ENCODE measurements at places on chromosomes 1 and 21.

GRCh38 chr21:35338881-35339632 is 290.0 kb upstream of the RUNX1 start:
- no peak for DNase-seq

DNA sequence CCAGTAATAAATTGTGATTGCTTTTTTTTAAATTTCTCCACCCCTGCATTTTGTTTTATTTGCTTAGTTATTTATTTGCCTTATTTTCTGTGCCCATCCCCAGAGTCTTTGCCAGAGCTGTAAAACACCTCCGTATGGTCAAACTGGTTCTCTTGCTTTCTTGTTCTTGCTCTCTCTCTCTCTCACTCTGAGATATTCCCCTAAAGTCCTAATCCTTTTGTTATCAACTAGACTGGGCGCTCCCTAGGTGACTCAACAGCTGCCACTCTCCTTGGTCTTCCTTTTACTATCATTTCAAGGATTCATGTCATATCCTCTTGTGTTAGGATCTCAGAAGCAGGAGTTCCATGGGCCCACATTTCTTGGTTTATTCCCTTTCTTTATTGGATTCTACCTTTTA is 160.0 kb downstream of the PRDM2 start:
- no peak for DNase-seq

DNA sequence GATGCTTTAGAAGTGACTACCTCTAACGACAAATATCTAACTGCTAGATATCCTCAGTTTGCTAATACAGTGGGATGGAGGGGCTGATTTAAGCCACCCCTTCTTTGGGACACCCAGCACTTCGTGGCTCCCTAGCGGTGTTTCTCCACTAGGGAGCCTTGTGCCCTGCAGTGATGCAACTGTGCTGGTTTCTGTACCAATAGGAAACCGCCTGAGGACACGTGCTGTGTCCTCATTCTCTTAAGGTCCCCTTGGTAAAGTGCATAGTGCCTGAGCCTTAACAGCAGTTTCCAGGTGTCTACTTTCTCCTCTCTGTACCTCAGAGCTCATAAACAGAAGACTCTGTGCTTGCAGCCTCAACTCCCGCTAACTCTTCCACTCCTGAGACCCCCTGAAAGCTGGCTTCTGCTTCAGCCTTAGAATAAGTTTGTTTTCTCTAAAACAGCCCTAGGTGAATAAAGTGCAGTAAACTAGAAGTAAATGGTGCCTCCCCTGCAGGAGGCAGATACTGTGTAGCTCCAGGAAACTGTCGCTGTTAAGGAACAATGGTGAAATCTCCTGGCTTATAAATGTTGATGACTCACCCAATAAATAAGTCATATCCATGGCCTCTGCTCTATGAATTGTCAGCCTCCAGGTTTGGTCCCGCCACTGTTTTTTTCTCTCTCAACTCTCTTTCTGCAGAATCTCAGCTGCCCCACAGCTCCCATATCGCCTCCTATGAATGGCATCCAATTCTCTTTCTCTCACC is 130.4 kb downstream of the AK5 start:
- no peak for DNase-seq

DNA sequence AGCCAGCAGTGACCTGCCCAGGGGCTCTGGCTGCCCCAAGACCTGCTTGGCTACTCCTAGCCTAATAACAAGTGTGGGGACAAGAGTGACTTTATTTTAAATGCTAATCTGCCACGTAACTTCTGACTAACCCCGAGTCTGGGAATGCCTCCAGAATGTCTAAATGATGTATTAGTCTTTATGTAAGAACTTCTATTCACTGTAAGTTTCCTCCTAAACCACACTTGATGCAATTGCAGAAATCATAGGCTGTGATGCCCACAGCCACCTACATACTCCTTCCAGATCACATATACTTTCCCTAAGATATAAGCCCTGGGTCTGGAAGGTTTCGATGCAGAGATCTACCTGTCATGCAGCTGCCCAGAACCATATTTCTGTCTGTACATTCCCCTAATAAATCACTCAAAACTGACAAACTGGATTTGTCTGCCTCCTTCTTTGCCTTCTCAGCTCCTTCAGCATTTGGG is 5.9 kb upstream of the VPS45 start:
- peak; percentile 47 for DNase-seq

Measured in hepatic stellate cell (primary cell).